ENCODE measurements at places on chromosomes 13 and 19.
A peak's percentile ranks its signal among the peaks of the same experiment; 100 is the strongest.

GRCh38 chr13:23848019-23848418 lies 41.2 kb downstream of the MIPEP start:
- DNase-seq: peak; percentile 40

DNA sequence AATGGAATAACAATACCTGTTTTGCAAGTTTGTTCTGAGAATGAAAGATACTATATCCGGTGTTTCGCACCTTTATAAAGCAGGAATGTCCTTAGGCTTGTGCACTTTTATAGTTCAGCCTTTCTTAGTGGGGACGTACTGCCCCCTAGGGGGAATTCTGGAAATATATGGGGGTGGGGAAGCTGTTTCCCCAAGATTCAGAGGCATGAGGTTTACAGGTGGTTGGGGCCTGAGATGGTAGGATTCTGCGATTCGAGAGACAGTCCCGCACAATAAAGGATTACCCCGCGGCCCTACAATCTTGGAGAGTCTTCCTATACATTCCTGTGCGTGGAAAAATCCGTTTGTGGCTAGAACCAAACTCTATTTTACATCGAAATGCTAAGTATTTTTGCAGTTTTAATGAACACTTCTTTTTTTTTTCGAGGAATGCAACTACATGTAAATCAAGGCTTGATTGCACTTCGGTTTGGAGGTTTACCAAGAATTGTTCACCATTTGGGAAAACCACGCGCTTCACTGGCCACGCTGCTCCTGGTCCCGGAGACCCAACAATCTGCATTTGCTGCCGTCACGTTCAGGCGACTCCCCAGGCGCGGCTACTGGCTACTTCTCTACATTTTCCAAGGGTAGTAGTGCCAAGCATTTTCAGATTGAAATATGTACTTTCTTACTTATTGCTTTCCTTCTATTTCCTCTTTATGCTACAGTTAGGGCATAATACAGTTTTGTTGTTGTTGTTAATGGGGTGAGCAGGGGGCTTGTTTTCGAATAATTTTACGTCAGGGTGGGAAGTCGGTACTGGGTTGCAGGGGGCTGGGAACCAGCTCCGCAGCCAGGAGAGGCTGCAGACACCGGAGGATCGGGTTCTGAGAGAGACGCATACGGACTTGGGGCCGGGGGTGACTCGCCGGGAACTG lies 830 bp downstream of the NEK5 start:
- DNase-seq: peak; percentile 62

DNA sequence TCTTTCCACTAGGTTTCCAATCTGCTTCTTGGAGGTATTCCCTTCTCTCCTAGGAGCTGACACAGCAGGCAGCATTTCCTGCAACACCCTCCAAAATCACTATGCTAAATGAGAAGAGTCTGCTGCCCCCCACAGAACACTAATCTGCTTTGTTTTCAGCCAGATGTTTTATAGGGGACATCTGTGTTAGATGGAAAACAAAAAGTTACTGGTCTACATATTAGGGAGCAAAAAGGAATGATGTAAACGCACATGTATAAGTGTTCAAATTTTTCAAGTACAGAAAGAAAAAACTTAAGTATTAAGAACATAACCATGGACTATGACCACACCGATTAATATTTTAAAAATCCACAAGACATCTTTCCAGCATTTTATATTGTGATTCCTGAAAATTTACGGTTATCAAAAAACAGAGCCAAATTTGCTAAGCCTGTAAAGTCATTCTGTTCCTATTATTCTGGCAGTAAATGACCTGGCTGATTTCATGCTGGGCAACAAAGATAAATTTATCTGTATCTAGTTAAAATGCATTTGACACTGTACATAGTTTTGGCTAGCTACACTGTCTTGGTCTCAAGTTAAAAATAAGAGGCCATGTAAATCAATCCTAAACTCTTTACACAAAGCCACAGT lies 63.3 kb downstream of the DCLK1 start:
- peak; percentile 11 for DNase-seq

- peak; percentile 61 for DNase-seq
Measured at GRCh38 chr13:113853518-113854237, 10.2 kb downstream of the GAS6 start.

DNA sequence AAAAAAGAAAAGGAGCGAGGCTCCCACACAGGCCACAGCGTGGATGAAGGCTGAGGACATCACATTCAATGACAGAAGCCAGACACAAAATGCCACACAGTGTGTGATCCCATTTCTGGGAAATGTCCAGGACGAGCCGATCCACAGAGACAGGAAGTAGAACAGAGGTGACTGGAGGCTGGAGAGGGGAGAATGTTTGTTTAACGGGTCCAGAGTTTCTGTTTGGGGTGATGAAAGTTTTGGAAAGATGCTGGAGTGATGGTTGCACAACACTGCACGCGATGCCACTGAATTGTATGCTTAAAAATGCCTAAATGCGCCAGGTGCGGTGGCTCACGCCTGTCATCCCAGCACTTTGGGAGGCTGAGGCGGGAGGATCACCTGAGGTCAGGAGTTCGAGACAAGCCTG lies 650 bp upstream of the FUT5 start:
- no peak for DNase-seq

GRCh38 chr19:55536366-55536765 lies 567 bp downstream of the SBK2 start:
- DNase-seq: no peak

DNA sequence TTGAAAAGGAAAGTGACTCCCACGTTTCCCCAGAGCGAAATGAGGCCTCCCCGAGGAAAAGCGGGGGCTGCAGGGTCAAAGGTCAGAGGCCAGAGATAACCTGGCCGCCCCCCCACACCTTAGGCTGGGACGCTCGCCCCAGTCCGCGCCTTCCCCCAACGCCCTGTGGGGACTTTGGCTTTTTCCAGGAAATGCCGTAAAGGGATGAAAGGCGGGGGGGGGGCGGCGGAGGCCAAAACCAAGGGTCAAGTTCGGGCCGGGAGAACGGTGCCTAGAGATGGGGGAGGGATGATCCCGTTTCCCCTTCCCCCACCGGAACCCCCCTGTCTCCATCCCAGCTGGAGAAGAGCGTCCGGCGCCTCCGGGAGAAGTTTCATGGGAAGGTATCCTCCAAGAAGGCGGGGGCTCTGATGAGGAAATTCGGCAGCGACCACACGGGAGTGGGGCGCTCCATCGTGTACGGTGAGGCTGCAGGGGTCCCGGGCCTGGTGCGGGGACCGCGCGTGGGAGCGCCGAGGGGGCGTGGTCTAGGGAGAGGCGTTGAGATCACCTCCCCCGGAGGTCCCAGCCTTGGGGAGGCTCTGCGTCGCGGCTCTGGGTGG lies 575 bp downstream of the SHFL start:
- peak; percentile 11 for DNase-seq

DNA sequence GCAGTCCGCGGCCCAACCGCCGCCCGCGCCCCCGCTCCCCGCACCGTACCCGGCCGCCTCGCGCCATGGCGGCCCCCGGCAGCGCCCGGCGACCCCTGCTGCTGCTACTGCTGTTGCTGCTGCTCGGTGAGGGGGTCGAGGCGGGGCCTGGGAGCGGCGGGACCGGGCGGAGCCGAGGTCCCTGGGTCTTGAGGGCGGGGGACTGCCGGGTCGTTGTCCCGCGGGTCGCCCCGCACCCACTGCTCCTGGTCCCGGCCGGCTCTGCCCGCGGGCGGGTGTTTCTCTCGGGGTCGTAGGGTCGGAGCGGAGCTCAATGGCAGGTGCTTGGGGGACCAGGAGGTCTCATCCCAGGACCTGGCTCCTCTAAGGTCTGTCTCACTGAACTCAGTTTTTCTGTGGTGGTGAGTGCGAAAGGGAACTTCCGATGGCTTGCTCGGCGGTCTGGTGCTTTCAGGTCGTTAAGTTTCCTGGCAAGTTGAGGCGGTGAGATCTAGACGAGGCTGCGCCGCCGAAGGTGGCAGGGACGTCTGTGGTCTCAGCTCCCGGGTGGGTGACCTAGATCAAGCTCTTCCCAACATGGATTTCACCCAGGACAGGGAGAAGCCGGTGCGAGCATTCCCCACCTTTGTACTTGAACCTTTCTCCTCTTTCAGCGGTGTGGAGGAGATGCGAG lies 467 bp downstream of the LAMP1 start:
- peak; percentile 38 for DNase-seq

DNA sequence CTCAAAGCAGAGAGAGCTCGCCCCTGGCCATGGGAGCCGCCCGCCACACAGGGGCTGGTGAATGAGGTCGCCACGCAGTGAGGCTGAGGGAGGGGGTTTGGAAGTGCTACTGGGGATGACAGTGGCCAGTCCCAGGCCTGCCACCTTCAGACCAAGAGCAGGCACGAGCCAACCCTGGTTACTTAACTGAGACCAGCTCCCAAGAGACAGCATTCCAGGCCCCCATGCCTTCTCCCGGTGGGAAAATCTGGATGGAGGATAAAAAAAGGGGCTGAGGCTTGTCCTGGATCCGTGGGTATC lies 43.3 kb downstream of the RAB20 start:
- DNase-seq: no peak

GRCh38 chr19:13252569-13253335 lies 102.5 kb downstream of the IER2 start:
- DNase-seq: no peak

GRCh38 chr13:35649162-35649561 lies 172.7 kb upstream of the MAB21L1 start:
- DNase-seq: peak; percentile 37

- no peak for DNase-seq
Measured at GRCh38 chr13:94776956-94777355, 64.6 kb upstream of the SOX21 start.

DNA sequence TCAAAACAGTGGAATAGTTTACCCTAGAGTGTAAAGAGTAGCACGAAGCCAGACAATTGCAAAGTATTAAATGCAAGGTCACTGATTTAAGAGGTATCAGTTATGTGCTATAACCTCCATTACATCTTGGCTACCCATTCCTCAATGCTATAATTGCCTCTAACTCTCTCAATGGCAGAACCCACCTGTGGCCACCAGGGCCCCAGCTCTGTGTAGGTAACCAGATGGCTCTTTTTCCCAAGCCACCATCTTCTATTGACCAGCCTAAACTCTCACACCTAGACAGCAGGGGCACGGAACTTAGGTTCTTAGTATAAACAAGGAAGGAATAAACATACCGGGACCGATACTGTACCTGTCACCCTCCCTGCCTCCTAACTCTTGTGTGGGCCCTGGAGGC lies 277.6 kb downstream of the PCDH9 start:
- no peak for DNase-seq

GRCh38 chr13:100209857-100210825 lies 121.2 kb downstream of the PCCA start:
- DNase-seq: peak; percentile 88

GRCh38 chr13:73167028-73167820 lies 108.4 kb downstream of the KLF5 start:
- DNase-seq: peak; percentile 60

- no peak for DNase-seq
Measured at GRCh38 chr13:42681326-42682100, 99.9 kb upstream of the FAM216B start.

DNA sequence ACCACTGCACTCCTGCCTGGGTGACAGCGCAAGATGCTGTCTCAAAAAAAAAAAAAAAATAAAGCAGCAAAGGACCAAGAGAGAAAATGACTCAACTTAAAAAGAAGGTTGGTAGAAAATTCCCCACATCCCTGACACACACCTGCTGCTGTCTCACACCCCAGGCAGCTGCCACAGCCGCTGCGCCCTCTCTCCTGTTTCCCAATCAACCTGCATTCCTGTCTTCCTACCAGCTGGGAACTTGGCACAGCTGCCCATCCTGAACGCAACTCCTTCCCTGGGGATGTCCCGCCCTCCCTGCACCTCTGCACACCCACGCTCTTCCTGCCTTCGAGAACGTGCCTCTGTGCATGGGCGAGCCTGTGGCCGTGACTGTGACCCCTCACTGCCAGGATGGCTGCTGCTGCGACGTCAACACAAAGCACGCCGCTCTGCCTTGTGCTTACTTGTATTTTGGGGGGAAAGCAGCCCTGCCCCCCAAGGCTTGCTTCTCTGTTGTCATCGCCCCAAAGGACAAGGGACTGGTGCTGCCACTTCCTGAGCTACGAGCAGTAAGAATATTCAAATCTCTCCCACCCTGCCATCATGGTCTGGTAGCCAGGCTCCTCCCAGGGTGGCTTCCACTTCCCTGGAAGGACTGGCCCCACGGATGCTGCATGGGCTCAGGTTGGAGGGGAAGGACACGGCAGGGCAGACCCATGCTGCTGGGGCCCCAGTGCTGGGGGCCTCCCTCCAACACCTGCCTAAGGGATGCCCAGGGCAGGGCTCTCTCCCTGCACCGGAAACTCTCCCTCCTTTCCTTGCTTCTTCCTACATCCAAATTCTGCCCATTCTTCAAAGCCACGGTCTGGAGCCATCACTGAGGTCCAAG lies 20.7 kb downstream of the SH3GL1 start:
- peak; percentile 50 for DNase-seq

DNA sequence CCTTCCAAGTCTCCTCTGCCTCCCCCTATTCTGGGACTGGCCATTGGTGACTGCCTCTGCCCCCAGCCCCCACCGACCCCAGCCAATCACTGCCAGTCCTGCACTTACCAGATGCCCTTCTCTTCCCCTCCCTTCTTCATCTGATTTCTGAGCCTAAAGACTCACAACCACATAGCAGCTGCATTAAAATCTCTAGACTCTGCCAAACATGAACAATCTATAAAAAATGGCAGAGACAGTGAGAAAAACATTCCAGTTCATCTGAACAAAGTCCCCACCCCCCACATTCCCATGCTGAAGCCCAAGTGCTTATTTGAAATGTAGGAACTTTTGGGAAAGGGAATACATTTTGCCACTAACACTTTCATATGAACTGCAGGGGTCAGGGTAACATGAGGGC lies 60.8 kb downstream of the KCTD12 start:
- DNase-seq: peak; percentile 60

DNA sequence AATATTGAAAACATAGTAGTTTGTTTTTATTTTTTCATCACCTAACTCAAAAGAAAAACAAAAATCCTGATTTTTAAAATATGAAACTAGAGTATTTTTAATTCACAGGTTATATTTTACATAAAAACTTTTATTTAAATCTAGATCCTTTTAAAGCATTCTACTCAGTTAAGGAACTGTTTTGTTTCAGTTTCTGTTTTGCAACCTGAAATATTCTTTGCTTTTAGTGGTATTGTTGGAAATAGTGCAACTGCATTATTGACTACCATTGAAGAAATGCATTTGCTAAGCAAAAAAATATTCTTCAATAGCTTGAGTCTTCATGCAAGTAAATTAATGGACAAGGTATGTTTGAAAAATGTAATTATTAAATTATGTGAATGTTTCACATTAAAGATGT lies 43.8 kb downstream of the COG6 start:
- DNase-seq: no peak

- DNase-seq: no peak
Measured at GRCh38 chr19:1384478-1385110, 887 bp downstream of the NDUFS7 start.

DNA sequence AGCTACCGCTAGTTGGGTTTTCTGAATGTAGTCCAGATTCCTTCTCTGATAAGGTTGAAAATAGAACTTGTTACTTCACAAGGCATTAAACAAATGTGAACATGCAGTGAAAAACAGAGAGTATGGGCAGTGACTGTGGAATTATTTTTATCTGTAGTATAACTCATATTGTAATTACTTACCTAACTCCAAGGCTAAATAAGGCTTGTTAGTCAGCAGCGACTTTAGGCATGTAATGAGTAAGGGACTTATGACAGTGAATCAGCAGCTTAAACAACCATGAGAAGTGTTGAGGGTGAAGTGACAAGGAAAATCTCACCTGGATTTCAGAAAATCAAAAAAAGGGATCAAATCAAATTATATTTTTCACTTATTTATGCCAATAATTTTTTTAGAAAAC lies 1719.5 kb upstream of the MIR17HG start:
- DNase-seq: no peak

- DNase-seq: no peak
Measured at GRCh38 chr13:48615049-48615448, 38.7 kb upstream of the CYSLTR2 start.

Data from EH (cell line).